ENCODE measurements at places on chromosomes 16 and 17.

GRCh38 chr16:14494396-14494966 is 135.6 kb downstream of the PARN start:
- no peak for DNase-seq

- no peak for DNase-seq
Measured at GRCh38 chr16:68710211-68710610, 26.9 kb upstream of the CDH1 start.

DNA sequence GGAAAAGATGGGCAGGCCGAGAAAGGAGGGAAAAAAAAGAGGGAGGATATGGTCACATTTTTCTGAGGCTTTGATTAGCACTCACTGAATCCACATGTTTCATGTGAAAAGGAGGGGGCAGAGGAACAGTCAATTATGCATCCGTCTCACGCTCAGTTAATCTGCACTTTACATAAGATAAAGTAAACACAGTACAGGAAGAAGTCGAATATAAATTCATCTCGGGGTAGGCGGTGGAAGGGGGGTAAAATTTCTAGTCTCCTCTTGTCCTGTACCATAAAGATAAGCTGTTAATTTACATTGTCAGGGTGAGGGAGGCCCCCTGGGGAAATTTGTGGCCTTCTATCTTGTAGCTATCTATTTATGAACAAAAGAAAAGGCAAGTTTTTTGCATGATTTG is 73.1 kb upstream of the CES5A start:
- no peak for DNase-seq

DNA sequence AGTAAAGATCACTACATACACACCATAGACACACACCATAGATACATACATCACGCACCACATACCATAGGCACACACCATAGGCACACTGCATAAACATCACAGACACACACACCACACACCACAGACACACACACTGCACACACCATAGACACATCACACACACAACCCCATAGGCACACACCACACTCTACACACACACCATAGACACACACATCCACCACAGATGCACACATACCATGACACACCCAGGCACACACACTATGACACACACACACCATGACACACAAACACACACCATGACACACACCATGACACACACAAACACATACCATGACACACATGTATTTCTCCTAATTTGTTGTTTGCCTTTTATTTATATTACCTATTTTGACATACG is 14.1 kb downstream of the TBC1D16 start:
- no peak for DNase-seq

GRCh38 chr16:87556941-87557459 is 45.3 kb upstream of the JPH3 start:
- DNase-seq = no peak

DNA sequence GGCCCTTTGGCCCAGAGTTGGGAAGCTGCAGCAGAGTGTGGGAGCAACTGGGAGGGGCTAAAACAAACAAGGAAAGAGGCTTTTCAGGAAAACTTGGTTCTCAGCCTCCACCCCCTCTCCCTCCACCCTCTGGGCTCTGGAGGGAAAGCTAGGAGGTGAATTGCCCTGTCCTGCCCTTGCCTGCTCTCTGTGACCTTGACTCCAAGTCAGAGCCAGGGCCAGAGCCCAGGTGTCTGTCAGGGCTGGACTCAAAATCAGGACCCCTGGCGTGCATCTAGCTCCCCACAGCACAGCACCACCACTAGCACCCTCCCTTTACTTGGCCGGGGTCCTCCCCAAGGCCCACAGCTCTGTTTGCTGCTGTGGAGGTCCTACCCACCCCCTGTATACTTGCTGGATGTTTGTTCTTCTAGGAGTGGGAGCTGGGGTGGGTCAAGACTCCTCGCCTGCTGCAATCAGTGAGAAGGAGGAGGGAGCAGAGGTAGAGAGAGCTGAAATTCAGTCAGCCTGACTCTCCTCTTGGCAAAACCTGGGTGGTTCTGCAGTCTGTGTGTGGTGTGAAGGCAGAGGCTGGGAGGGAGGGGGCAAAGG is 2.8 kb upstream of the NR1D1 start:
- DNase-seq = no peak

DNA sequence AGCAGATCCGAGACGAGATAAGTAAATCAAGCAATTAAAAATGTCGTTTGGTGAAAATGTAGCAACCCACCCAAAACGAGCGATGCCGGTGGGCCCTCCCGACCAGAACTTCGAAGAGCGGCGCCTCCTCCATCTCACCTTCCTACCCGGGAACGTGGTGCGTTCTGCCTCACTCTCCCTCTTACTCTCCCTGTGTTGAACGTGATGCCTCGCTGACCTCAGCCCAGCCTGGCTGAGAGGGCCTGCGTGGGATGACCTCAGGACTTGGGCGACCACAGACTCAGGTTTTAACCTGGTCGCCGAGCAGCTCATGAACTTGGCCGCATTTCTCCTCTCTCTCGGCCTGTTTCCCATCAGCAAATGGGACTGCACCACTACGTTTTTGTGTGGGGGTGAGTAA is 69.7 kb upstream of the RPL38 start:
- no peak for DNase-seq
